ENCODE measurements at places on chromosomes 5 and 9.

- DNase-seq = no peak
These were observed 26.8 kb downstream of the AMBP start for GRCh38 chr9:114051281-114051680.

DNA sequence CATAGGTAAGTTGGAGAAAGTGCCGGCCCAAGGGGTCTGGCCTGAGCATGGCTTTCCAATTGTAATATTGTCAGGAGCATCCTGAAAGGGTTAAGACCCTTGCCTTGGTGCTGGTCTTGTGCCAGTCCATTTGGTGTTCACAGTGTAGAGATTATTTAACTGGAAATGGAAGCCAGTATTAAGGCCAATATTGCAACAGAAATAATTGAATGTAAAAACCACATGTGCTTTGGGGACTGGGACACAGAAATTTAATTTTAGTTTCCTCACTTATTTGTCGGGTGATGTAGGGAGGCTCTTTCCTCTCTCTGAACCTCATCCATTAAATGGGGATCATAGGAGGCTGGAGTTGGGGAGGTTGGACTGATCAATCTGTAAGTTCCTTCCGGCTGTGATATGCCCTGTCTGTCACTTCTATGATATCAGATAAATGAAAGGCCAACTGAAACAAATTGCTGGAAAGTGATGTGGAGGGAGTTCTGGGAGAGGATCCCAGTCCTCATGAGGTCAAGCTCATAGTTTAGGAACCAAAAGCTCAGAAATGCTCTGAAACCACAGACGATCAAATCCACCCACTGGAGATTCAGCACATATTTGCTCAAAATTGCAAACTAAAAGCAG lies 54.8 kb upstream of the COL15A1 start:
- DNase-seq = no peak

DNA sequence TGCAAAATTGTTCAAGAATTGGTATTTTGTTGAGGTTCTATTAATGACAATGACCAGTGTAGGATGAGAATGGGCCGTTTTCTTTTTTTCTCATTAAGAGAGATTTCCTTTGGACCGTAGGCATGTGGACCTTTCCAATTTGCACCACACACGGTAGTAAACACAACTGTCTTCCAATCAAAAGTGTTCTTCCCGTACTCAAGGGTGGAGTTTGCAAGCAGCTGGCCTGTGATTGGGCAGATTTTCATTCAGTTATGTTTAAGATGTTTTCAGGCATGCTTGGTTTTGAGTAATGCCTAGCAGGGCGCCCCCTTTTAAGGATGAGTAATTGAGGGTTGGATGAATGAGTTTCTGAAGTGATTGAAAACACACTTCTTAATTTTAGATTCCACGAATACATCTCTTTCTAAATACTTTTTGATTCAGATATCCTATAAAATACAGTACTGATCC lies 2.5 kb downstream of the KDM3B start:
- peak; percentile 32 for DNase-seq

DNA sequence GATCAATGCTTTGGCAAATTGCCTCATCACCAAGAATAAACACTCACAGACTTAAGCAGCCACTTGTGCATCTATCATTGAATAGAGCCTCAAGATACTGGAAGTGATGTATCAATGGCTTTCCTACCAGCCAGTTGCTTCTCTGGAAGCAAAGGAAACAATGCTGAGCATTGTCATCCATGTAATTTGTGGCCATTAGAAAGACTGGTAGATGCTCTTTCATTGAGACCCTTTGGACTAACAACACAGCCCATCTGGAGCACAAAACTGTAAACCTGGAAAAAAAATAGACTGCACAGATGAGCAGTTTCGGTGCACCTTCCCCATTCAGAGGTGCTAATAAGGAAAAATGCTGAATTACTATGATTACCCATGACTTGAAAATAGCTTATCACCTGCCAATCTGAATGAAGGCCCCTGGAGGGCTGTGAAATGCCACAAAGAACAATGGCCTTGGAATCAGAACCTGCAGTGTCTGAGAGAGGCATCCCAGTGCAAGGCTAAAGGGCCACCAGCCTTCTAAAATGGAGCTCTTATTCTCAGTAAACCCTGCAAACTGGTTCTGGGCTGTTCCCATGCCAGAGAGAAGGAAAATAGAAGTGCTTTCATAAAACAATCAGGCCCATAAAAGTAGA lies 127.5 kb downstream of the RFK start:
- no peak for DNase-seq

GRCh38 chr5:169083394-169084018 lies 217.4 kb downstream of the SLIT3 start:
- no peak for DNase-seq
